T-helper 17 cell (primary cell): ENCODE measurements at places on chromosomes 12 and 14. TPM values are rescaled to one million over a fixed set of nuclear protein-coding genes. Genes with fewer than 3 reads are reported as not detected.

Gene A2ML1
- total RNA-seq: not detected

DNA sequence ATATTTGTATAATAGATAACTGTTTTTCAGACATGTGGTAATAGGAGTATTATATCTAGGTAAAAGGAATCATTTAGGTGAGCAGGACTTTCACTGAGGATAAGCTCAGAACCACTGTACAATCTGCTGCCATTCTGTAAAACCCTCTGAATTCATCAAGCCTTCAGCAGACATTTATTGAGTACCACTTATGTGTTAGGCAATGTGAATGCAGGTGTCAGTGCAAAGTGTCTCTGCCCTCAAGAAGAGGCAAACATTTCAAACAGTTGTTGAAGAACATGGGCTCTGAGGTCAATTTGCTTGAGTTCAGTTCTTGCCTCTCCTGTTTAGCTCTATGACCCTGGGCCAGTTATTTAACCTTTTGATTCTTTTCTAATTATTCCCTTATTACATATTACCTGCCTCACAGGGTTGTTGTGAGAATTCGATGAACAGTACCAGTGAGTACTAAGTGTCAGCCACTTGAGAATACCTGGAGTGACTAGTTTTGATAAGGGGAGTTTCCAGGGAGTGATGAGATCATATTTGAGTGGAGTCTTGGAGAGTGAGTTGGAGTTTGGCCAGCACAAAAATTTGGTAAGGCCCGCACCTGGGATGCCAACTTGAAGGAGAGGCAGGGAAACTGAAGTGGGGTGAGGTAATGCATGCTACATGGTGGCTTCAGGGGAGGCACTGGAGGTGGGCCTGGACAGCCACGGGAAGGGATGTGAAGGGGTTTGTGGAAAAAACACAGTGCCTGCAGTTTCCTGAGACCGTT is 33.7 kb downstream of the RASSF8 start:
- DNase-seq: no peak
- no peak overlapping the region for H3K27ac ChIP-seq
- H3K27me3 ChIP-seq: peaks cover 17% of the 10 kb centered on the region

- DNase-seq: no peak
- no peak overlapping the region for H3K27ac ChIP-seq
- no peak overlapping the region for H3K4me3 ChIP-seq
- no peaks in the 10 kb centered on the region for H3K27me3 ChIP-seq
Observed at GRCh38 chr14:69413483-69413882, 15.0 kb downstream of the SLC39A9 start.

Gene KRT6C
- total RNA-seq: not detected

DNA sequence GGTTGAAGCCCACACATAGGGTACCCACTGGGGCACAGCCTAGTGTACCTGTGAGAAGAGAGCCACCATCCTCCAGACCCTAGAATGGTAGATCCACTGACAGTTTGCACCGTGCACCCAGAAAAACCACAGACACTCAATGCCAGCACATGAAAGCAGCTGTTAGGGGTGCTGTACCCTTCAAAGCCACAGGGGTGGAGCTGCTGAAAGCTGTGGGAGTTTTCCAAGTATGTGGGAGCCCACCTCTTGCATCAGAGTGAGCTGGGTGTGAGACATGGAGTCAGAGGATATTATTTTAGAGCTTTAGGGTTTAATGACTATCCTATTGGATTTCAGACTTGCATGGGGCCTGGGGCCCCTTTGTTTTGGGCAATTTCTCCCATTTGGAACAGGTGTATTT is 30.5 kb downstream of the TSPAN19 start:
- H3K27me3 ChIP-seq: no peaks in the 10 kb centered on the region
- H3K4me1 ChIP-seq: no peaks in the 10 kb centered on the region
- H3K27ac ChIP-seq: no peak overlapping the region
- H3K36me3 ChIP-seq: no peaks in the 10 kb centered on the region
- no peak overlapping the region for H3K4me3 ChIP-seq

- no peak overlapping the region for H3K27ac ChIP-seq
- no peaks in the 10 kb centered on the region for H3K36me3 ChIP-seq
- H3K4me1 ChIP-seq: no peaks in the 10 kb centered on the region
- H3K27me3 ChIP-seq: peaks cover 38% of the 10 kb centered on the region
Observed at GRCh38 chr14:47674148-47674542, 1.3 kb downstream of the MDGA2 start.

DNA sequence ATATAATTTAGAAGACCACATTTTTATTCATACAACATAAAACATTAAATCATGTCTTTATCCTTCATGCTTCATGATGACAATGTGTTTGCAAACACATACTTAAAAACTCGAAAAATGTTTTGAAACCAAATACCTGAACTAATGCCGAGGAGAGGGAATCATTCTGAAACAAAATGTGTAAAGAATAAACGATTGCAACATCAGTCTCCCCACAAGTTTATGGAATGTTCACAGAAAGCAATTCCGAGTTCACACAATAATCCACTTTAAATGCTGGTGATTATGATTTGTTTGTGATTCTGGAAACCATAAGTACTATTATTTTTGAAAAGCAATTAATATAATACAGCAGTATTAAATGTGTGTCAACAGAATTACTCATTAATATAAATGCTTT is 84.5 kb upstream of the PDZRN4 start:
- H3K36me3 ChIP-seq: no peaks in the 10 kb centered on the region
- DNase-seq: no peak
- no peaks in the 10 kb centered on the region for H3K27me3 ChIP-seq

Gene BHLHE41
- 0.37 TPM for total RNA-seq

DNA sequence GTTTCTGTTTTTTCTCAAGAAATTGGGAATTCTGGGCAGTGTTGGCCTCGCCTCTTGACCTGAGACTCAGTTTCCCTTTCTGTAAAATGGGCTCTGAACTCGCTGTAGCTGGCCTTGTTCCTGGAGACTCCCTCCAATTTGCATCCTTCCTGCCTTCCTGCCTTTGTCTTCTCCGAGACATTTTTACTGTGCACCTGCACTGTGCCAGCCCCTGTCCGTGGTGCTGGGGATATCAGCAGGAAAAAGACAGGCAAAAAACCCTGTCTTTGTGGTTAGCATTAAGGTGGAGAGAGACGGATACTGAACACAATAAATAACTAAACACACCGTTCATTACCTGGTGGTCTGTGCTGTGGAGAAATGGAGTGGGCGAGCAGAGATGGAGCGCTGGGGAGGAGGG is 129.8 kb downstream of the AACS start:
- peaks cover 2% of the 10 kb centered on the region for H3K4me1 ChIP-seq
- H3K27me3 ChIP-seq: peaks cover 88% of the 10 kb centered on the region
- no peaks in the 10 kb centered on the region for H3K36me3 ChIP-seq

DNA sequence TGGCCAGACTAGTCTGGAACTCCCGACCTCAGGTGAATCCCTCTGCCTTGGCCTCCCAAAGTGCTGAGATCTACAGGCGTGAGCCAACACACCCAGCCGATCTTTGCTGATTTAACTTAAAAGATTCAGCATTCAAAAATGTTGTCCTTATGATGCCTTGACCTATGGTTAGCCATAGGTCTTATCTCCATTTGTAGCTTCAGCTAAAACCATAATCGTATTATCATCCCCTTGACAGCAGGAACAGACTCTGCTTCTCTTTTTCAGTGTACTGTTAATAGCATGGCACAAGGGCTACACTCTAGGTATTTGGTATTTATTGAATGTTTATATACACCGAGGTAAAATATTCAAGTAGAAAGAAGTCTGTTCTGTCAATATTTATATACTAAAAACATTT is 15.3 kb downstream of the CCDC62 start:
- H3K4me1 ChIP-seq: peaks cover 3% of the 10 kb centered on the region
- no peak overlapping the region for H3K4me3 ChIP-seq
- no peaks in the 10 kb centered on the region for H3K36me3 ChIP-seq
- DNase-seq: no peak
- no peak overlapping the region for H3K27ac ChIP-seq
- H3K27me3 ChIP-seq: no peaks in the 10 kb centered on the region

GRCh38 chr14:70237710-70238109 is 49.0 kb upstream of the SLC8A3 start:
- no peaks in the 10 kb centered on the region for H3K4me1 ChIP-seq
- H3K4me3 ChIP-seq: no peak overlapping the region
- no peak for DNase-seq

DNA sequence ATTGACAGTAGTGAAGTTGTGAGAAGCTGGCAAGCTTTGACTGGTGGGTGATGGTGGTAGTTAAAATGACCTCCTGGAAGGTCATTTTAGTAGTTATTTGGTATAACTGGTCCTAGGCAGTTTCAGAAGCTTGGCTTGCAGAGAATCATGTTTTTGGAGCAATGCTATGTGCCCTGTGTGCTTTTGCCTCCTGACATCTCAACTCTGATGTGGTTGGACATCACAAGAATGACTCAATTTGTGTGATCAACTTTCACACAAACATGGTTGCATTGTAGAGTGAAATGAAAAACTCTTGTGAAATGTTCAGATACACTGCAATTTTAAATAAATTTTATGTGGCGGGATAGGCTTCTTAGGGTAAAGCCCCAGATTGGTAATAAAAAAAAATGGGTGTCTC is 8.3 kb upstream of the ABCD2 start:
- no peak overlapping the region for H3K4me3 ChIP-seq
- no peaks in the 10 kb centered on the region for H3K36me3 ChIP-seq
- H3K4me1 ChIP-seq: peaks cover 24% of the 10 kb centered on the region
- H3K27me3 ChIP-seq: no peaks in the 10 kb centered on the region

- no peaks in the 10 kb centered on the region for H3K27me3 ChIP-seq
- peaks cover 13% of the 10 kb centered on the region for H3K4me1 ChIP-seq
- no peak within 1 kb of the TSS for H3K27ac ChIP-seq
- H3K4me3 ChIP-seq: no peak within 1 kb of the TSS
Observed at GRCh38 chr12:7935590-7936581, at the start of gene SLC2A3. SLC2A3 (minus strand) TSS chr12:7936187; CDS start chr12:7936034, 153 bp downstream.

Gene SLC24A4
- 0.55 TPM for total RNA-seq

Gene CORO1C
- 13.3 TPM for total RNA-seq

- no peak for DNase-seq
- peaks cover 5% of the 10 kb centered on the region for H3K27me3 ChIP-seq
- H3K27ac ChIP-seq: no peak overlapping the region
- H3K4me1 ChIP-seq: peaks cover 15% of the 10 kb centered on the region
- H3K36me3 ChIP-seq: no peaks in the 10 kb centered on the region
Observed at GRCh38 chr12:43816168-43816567, 10.1 kb upstream of the TWF1 start.

GRCh38 chr14:104872469-104873341 is 7.6 kb downstream of the CEP170B start:
- no peak overlapping the region for H3K4me3 ChIP-seq
- H3K27ac ChIP-seq: no peak overlapping the region
- peaks cover 10% of the 10 kb centered on the region for H3K4me1 ChIP-seq
- DNase-seq: no peak
- no peaks in the 10 kb centered on the region for H3K27me3 ChIP-seq
- H3K36me3 ChIP-seq: no peaks in the 10 kb centered on the region

DNA sequence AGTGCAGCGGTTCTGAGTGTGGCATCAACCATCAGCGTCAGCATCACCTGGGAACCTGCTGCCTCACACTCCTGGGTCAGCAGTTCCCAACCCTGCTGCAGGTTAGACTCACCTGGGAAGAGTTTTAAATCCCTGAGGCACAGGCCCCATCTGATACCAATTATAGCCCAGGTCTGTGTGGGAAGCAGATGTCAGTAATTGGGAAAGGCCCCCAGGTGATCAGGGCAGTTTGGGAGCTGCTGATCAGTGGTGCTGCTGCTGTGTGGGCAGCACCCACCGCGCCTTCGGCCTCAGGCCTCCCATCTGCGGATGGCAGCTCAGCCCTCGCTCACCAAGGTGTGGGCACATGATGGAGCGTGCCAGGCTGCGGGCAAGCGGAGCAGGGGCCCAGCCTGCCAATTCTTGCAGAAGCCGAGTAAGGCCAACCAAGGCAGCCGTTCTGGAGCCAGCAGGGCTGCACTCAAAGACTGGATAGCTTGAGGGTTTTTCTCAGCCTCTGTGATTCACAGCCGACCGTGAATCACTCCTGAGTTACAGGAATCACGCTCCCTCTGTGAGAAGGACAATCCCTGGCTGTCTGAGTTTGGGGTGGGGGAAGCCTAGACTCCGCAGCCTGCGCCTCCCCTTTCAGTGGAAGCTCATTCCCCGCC is 155.6 kb upstream of the SFSWAP start:
- no peaks in the 10 kb centered on the region for H3K4me1 ChIP-seq
- no peak for DNase-seq
- no peaks in the 10 kb centered on the region for H3K36me3 ChIP-seq
- H3K27me3 ChIP-seq: peaks cover 10% of the 10 kb centered on the region

- H3K27ac ChIP-seq: no peak overlapping the region
- no peak overlapping the region for H3K4me3 ChIP-seq
- H3K4me1 ChIP-seq: peaks cover 2% of the 10 kb centered on the region
Observed at GRCh38 chr12:50677858-50678257, 86.0 kb upstream of the ATF1 start.

DNA sequence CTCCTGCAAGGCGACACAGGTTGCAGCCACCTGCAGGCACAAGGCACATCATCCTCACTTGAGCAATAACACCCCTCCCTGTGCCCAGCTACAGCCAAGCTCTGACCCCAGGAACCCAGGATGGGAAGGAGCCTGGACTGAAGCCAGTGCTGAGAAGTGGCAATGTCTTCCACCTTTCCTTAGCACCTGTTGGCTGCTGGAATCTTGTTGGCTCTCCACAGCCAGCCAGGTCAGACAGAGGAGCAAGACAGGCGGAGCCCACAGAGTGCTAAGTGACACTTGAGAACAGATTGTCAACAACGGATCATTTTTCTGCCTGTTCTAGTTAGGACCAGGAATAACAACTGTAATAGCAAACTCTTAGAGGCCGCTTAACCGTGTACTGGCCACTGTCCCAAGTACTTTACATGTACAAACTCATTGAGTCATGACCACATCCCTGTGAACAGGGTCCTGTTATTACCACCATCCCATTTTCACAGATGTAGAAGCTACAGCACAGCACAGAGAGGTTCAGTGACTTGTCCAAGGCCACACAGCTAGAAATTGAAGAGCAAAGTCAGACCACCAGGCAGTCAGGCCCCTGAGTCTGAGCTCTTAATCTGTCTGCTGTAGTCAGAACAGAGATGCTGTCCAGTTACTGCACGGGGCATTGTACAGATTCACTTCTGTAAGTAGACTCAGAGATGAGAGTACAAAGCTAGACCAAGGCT is 45.6 kb downstream of the RNFT2 start:
- H3K4me1 ChIP-seq: no peaks in the 10 kb centered on the region
- no peak overlapping the region for H3K27ac ChIP-seq
- no peaks in the 10 kb centered on the region for H3K27me3 ChIP-seq
- no peak for DNase-seq
- H3K36me3 ChIP-seq: peaks cover 5% of the 10 kb centered on the region

DNA sequence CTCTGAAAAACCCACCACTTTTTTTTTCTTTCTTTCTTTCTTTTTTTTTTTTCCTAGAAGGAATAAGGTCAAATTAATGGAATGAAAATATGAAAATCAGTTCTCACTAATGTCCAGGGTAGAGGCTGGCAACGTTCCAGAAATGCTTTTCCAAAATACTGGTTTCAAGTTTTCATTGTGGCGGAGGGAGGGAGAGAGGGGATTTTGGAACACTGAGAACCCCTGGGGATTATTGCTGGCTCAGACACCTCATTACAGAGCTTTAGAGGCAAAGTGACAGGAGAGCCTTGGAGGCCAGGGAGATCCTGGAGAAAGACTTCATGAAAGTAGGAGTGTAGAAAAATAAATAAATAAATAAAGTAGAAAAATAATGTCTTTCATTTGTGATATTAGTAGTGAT is 45.4 kb downstream of the ALX1 start:
- DNase-seq: no peak
- no peak overlapping the region for H3K4me3 ChIP-seq
- H3K36me3 ChIP-seq: no peaks in the 10 kb centered on the region
- no peaks in the 10 kb centered on the region for H3K4me1 ChIP-seq
- H3K27ac ChIP-seq: no peak overlapping the region
